ENCODE measurements at places on chromosomes 5 and 9. TPM values are rescaled to one million over a fixed set of nuclear protein-coding genes. Genes with fewer than 3 reads are reported as not detected.

DNA sequence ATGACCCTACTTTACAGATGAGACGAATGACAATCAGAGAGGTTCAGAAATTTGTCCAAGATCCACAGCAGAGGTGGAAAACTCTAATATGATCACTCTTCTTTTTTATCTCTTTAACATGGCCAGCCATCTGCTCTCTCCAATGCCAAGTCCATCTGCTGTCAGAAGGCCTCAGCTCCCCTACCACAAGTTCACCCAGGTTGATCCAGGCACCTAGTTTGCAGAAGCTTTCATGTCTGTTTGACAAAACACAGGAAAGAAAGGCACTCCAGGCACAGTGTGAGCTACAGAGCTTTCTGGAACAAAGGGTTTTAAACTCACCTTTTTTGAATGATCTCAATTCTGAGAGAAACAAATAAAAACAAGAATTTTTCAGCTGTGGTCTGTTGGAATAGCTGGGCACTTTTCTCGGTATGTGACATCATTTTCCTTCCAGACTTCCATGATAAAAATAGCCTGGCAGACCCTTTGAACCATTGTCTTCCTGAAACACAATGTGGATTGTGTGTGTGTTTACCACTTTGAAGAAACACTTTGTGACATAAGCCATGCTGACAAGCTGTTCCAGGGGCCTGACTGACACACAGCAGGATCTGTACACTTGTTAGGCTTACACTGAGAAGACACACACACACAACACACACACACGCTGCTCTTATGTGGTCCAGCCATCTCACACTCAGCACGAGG lies 214.3 kb downstream of the AGTPBP1 start:
- H3K4me1 ChIP-seq: peaks cover under 1% of the 10 kb centered on the region
- no peak overlapping the region for H3K4me3 ChIP-seq
- no peak for DNase-seq
- H3K36me3 ChIP-seq: no peaks in the 10 kb centered on the region
- peaks cover 17% of the 10 kb centered on the region for H3K27me3 ChIP-seq
- H3K27ac ChIP-seq: no peak overlapping the region

GRCh38 chr9:89601306-89601705 lies 3.5 kb upstream of the GADD45G start:
- peaks cover 30% of the 10 kb centered on the region for H3K27me3 ChIP-seq
- DNase-seq: no peak
- H3K36me3 ChIP-seq: no peaks in the 10 kb centered on the region
- H3K27ac ChIP-seq: no peak overlapping the region
- H3K4me1 ChIP-seq: peaks cover 26% of the 10 kb centered on the region

- DNase-seq: no peak
- H3K27me3 ChIP-seq: no peaks in the 10 kb centered on the region
- H3K4me1 ChIP-seq: peaks cover 18% of the 10 kb centered on the region
- no peaks in the 10 kb centered on the region for H3K36me3 ChIP-seq
- no peak overlapping the region for H3K27ac ChIP-seq
- H3K4me3 ChIP-seq: no peak overlapping the region
These were observed 42.3 kb downstream of the MARCHF3 start for GRCh38 chr5:126988021-126988569.

Gene PRRX2
- total RNA-seq: 4.9 TPM

- H3K27me3 ChIP-seq: peaks cover 14% of the 10 kb centered on the region
- no peak overlapping the region for H3K4me3 ChIP-seq
- H3K27ac ChIP-seq: no peak overlapping the region
These were observed 152.3 kb downstream of the HSD17B3 start for GRCh38 chr9:96149533-96150280.

DNA sequence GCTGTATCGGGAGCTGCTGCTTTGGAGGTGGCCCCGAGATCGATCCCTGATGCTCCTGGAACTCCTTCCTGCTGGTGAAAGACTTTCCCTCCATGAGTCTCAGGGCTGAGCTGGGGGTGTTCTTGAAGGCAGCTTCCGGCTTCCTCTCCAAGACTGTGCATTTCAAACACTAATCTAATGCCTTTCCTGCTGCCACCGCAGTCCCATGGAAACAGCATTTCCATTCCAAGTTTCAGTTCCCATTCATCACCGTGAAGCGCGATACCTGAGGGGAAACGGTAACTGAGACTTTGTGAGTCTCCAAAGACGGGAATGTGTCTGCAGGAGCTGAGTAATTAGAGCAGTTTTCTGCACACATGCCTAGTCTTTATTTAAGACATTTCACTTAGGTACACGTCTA lies 230.1 kb downstream of the PAX5 start:
- H3K4me1 ChIP-seq: peaks cover 12% of the 10 kb centered on the region
- H3K4me3 ChIP-seq: no peak overlapping the region
- no peak for DNase-seq
- no peak overlapping the region for H3K27ac ChIP-seq
- no peaks in the 10 kb centered on the region for H3K36me3 ChIP-seq
- H3K27me3 ChIP-seq: peaks cover 61% of the 10 kb centered on the region

DNA sequence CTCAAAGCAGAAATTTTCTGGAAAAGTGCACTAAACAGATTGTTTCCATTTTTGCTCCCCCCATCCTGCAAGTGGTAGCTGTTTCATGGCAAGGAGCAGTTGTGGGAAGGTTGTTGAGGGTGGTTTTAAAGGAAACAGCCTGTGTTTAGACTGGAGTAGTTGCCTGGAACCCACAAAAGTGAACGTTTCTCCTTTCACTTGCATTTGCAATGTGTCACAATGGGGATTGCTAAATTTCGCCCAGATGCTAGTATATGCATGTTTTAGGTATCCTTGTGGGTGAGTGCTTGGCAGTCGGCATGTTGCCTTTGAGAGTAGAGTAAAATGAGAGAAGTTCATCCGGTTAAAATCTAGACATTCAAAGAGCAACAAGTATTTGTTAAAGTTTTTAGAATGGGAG lies 1099.9 kb upstream of the DMAC1 start:
- H3K27ac ChIP-seq: no peak overlapping the region
- DNase-seq: no peak
- H3K36me3 ChIP-seq: no peaks in the 10 kb centered on the region
- H3K4me3 ChIP-seq: no peak overlapping the region

Gene NR5A1
- not detected for total RNA-seq

Gene SVEP1
- 2.0 TPM for total RNA-seq

Gene SLC1A3
- total RNA-seq: 1.3 TPM

GRCh38 chr9:35229066-35229778 lies 67.4 kb downstream of the UNC13B start:
- no peak overlapping the region for H3K4me3 ChIP-seq
- no peaks in the 10 kb centered on the region for H3K36me3 ChIP-seq
- DNase-seq: no peak
- H3K4me1 ChIP-seq: peaks cover 4% of the 10 kb centered on the region

Gene SLC1A1
- 7.1 TPM for total RNA-seq

DNA sequence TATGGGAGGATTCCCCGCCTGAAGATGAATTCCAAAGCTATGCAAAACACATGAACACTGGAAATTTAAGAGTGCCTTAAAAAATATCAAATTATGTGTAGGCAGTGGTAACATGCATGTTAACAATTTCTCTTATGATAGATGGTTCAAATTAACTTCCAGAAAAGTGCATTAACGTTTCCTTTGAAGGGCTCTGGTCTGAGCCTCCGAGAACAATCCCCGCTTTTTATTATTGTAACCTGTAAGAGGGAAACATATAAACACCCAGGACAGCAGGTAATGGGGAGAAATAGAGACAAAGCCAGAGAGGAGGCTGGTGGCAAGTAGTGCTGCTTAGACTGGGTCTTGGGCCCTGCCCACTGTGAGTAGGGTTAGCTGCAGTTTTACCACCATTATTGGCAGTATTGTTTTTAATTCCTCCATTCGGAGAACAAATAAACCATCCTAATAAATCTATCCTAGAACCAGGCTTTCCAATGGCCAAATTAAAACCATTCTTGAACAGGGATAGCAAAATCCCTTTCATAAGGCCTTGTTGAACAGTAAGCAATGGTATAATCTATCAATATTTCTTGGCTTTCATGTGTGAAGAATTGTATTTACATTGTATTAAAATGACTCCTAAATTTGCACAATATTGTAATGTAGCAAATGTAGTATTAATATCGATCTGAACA lies 6.3 kb downstream of the NR2F1 start:
- peaks cover 16% of the 10 kb centered on the region for H3K36me3 ChIP-seq
- H3K27ac ChIP-seq: peak overlapping the region; percentile 98
- no peaks in the 10 kb centered on the region for H3K27me3 ChIP-seq
- peak overlapping the region; percentile 85 for H3K4me3 ChIP-seq
- H3K4me1 ChIP-seq: peaks cover 74% of the 10 kb centered on the region
- DNase-seq: no peak

Gene HTR1A
- total RNA-seq: not detected

- H3K27me3 ChIP-seq: no peaks in the 10 kb centered on the region
- H3K4me1 ChIP-seq: peaks cover 49% of the 10 kb centered on the region
- no peak for DNase-seq
- no peak overlapping the region for H3K4me3 ChIP-seq
These were observed 192.0 kb downstream of the PIK3R1 start for GRCh38 chr5:68407311-68408239.

DNA sequence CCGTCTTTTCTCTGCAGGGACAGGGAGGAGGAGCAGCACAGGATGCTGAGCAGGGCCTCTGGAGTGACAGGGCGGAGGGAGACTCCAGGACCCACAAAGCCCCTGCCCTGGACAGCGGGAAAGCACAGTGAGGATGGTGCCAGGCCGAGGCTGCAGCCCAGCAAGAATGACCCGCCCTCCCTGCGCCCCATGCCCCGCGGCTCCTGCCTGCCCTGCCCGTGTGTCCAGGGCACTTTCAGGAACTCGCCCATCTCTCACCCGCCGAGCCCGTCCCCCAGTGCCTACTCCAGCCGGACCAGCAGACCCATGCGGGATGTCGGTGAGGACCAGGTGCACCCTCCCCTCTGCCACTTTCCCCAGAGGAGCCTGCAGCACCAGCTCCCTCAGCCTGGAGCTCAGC lies 9.1 kb upstream of the EXOC3 start:
- peaks cover 4% of the 10 kb centered on the region for H3K36me3 ChIP-seq
- peaks cover 19% of the 10 kb centered on the region for H3K4me1 ChIP-seq

GRCh38 chr9:36250079-36250478 lies 8.2 kb downstream of the GNE start:
- H3K4me3 ChIP-seq: no peak overlapping the region
- no peak overlapping the region for H3K27ac ChIP-seq
- H3K36me3 ChIP-seq: peaks cover 8% of the 10 kb centered on the region
- H3K27me3 ChIP-seq: no peaks in the 10 kb centered on the region

- no peak overlapping the region for H3K27ac ChIP-seq
- no peak overlapping the region for H3K4me3 ChIP-seq
- H3K27me3 ChIP-seq: no peaks in the 10 kb centered on the region
- peaks cover 2% of the 10 kb centered on the region for H3K4me1 ChIP-seq
These were observed 340.3 kb downstream of the CWC27 start for GRCh38 chr5:65108786-65109743.

GRCh38 chr9:109159583-109159982 lies 7.5 kb downstream of the FRRS1L start:
- H3K4me1 ChIP-seq: no peaks in the 10 kb centered on the region
- peaks cover 1% of the 10 kb centered on the region for H3K36me3 ChIP-seq
- DNase-seq: no peak
- H3K27ac ChIP-seq: no peak overlapping the region
- H3K4me3 ChIP-seq: no peak overlapping the region
- H3K27me3 ChIP-seq: peaks cover 3% of the 10 kb centered on the region

DNA sequence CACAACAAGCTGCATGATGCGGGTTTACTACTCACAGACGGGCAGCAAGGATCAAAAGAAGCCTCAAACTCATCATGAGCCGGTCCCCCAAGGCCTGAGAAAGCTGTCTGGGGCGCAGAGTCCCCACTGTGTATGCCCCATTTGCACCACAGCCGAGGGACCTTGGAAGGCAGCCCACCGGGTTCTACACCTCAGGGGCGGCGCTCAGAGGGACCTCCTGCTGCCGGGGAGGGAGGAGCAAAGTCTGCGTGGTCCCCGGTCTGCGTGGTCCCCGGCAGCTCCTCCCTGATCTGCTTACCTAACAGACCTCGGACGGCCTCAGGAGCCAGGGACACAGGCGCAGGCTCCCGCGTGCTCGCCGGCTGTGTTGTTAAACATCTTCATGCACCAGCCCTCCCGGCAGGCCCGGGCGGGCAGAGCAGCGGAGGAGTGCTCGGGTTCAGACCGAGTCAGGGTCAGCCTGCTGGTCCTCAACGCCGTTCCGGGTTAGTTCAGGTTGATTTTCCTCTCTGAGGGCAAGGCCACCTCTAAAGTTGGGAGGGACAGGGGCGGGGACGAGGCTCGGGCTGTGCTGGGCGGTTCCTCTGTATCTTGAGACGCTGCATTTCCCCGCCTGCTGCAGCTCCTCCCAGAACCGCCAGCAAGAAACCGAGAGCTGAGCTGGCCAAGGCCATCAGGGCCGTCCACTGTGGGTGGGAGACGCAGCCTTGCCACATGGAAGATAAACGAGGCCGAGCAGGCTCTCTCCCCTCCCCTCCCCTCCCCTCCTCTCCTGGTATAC lies 74.6 kb downstream of the MRPL36 start:
- no peak overlapping the region for H3K27ac ChIP-seq
- peaks cover 10% of the 10 kb centered on the region for H3K27me3 ChIP-seq
- peak; percentile 92 for DNase-seq
- H3K4me1 ChIP-seq: no peaks in the 10 kb centered on the region
- peak overlapping the region; percentile 65 for H3K4me3 ChIP-seq

- H3K27me3 ChIP-seq: no peaks in the 10 kb centered on the region
- no peak overlapping the region for H3K27ac ChIP-seq
- H3K4me1 ChIP-seq: no peaks in the 10 kb centered on the region
- DNase-seq: no peak
These were observed 256.0 kb downstream of the TMEM167A start for GRCh38 chr5:82820961-82821845.

DNA sequence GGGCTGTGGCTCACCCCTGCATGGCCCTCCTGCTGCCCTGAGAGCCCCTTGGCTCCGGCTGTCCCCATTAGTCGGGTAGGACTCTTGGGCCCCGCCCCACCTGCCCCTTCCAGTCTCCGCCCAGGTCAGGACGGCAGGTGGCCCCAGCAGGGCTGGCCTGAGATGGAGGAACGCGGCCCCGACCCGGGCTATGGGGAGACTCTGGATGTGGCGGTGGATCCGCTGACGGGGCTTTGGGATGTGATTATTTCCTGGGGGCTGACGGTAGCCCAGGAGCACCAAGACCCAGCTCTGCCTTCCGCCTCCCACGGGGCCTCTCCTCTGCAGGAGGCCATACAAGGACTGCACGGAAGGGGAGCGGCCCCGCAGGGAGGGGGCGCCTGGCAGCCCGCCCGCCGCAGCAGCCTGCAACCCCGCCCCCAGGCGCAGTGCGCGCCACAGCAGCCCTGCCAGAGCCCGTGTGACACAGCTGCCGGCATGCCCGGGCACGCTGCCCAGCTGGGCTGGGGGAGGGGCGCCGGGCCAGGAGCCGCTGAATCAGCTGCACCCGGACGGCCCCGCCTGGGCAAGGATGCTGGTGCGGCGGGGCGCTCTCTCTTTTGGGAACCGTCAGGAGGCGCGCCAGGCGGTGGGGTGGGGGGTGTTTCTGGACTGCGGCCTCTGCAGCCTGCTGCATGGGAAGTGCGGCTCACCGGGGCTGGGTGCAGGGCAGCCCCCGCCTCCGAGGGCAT lies 9.2 kb downstream of the TMEM250 start:
- peaks cover 3% of the 10 kb centered on the region for H3K36me3 ChIP-seq
- H3K4me3 ChIP-seq: peak overlapping the region; percentile 47
- peaks cover 53% of the 10 kb centered on the region for H3K4me1 ChIP-seq
- no peak for DNase-seq
- peak overlapping the region; percentile 88 for H3K27ac ChIP-seq
